ENCODE measurements at places on chromosomes 3 and 15.
A peak's percentile ranks its signal among the peaks of the same experiment; 100 is the strongest.

DNA sequence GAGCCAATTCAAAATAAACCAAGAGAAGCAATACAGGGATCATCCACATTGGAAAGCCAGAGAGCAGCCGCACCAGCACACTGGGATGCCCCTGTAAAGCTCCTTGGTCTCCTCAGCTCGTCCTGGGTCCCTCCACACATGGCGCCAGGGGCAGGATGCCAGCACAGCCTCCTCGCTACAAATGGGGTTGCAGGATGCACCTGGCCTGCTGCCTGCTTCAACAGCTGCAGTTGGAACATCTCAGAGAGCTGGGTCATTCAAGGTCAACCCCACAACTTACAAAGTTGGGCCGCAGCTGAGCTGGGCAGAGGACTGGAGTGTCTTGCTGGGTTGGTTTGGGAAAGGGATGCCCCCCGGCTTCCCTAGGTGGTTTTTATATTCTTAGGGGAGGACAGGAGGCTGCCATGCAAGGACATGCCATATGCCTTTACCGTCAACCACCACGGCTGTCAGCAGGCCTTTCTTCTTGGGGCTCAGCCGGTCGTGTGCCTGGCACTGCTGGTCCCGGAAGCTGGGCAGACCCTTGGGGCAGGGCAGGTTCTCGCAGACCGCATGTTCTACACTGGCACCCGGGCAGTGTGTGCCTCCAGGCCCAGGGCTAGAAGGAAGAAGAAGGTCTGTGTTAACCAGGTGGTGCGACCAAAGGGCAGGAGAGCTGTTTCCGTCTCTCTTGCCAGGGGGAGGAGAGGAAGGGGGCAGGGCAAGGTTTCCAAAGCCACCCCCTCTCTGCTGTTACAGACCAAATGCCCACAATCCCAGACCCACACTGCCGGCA is 225.2 kb downstream of the ADAMTS17 start:
- no peak for DNase-seq

DNA sequence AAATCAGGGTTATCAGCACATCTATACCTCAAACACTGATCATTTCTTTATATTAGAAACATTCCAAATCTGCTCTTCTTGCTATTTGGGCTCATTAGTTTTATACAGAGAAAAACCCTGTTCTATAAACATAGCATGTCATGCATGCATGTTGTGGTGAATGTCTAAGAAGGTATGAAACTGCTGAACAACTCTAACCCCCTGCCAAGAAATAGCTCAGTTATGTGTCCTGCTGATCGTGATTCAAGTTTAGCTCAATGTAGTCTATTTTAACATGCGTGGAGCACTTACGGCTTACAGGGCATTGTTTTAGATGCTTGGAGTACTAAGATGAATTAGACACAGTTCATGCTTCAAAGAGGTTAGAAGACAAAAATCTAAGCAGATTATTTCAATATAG is 35.8 kb downstream of the MYH15 start:
- DNase-seq = no peak

- peak; percentile 30 for DNase-seq
These were observed 852 bp downstream of the STAB1 start for GRCh38 chr3:52495777-52496602.

DNA sequence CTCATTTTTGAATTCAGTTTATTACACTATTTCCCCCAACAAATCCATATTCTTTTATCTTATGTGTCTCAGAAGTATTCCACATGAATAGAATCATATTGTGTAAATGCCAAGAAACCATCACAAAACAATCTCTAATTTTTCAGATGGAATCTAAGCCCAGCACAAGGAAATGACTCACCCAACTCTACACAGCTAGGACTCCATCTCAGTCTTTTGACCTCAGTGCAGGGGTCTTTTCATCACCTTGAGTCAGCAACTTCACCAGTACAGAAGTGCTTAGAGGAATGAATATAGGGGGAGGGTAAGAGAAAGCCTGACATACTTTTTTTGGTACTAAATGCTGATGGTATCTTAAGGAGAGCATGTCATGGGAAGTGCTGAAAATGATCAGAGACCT is 169.3 kb upstream of the LRRN1 start:
- no peak for DNase-seq

- DNase-seq = no peak
These were observed 7.8 kb upstream of the RHCG start for GRCh38 chr15:89504166-89504565.

DNA sequence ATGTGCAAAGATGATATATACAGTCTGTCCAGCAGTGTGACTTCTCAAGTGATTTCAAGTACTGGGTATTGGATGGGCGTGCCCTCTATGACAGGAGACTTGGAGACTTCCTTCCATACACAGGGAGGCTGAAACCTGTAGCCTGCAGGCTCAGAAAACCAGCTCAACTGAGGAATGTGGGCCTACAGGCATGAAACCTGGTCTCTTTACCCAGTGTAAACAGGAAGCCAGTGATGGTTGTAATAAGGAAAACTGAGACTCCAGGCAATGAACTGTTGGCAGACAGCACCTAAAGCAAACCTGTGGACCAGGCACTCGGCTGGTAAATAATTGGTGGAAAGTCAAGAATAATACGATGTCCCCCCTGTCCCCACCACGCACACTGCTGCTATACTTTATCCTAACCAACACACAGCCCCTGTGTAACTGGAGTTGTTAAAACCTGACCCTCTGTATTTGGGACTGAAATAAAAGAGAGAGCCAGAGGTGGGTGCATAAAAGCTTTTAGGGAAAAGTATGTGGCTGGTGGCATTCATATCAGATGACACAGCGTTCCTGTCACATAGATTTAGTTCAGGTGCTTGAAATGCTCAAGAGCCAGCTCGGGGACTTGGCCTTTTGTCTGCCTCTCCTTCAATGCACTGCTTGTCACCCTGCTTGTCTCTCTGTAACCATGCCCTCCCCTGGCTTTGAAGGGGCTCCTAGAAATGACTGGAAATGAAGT is 144.7 kb downstream of the TPRG1 start:
- peak; percentile 3 for DNase-seq

DNA sequence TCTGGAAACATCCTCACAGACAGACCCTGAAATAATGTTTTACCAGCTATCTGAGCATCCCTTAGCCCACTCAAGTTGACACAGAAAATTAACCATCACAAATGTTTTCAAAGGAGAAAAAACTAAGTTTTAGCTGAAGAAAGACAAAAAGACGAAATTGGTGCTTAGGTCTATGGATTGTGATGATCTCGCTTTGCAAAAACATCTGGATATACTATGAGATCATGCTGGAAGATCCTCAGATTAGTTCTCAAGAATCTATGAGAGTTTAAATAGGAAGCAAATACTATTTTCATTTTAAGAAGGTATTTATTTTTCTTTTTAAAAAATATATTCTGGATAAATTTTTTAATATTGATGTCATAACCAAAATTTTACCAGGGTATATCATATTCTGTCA is 42.6 kb upstream of the MBNL1 start:
- no peak for DNase-seq

GRCh38 chr15:62957130-62957529 is 85.4 kb upstream of the TPM1 start:
- DNase-seq = no peak

GRCh38 chr15:97023488-97023844 is 693.0 kb downstream of the NR2F2 start:
- no peak for DNase-seq

DNA sequence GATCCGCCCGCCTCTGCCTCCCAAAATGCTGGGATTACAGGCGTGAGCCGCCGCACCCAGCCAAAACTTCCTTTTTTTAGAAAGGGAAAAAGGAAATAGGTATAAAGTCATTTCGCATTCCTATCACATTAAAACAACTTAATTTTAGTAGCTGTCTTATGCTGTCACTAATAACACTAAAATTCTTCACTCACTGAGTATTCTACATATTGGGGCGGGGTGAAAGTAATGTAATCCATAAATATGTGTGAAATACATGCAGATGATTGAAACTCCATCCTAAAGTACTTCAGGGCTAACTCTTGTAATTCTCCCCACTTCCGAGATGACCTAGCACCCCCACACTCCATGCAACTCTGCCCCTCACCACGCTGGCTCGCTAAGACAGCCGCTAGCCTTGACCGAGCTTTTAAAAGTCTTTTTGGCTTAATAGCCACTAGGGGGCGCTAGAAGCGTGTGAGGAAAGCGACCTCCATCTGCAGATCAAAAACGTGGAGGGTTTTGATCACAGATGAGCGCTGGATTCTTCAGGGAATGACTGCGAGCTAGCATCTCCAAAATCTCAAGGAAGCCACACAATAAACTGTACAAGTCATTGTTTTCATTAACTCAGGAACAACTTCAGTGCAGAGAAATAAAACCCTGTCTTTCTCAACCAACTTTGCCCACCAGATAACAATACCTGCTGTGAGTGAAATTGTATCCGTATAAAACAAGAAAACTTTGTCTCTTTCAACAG is 129.3 kb upstream of the IGF1R start:
- DNase-seq = peak; percentile 67

DNA sequence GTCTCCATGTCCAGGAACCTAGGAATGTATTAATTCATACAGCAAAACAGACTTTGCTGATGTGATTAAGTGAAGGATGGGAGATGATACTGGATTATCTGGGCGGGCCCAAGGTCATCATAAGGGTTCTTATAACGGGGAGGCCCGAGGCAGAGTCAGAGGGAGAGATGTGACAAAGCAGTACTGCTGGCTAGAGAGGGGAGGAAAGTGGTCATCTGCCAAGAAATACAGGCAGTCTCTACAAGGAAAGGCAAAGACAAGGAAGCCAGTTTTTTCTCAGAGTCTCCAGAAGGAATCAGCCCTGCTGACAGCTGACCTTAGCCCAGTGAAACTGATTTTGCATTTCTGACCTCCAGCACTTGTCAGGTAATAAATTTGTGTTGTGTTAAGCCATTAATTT is 66.2 kb upstream of the CORO2B start:
- DNase-seq = no peak

DNA sequence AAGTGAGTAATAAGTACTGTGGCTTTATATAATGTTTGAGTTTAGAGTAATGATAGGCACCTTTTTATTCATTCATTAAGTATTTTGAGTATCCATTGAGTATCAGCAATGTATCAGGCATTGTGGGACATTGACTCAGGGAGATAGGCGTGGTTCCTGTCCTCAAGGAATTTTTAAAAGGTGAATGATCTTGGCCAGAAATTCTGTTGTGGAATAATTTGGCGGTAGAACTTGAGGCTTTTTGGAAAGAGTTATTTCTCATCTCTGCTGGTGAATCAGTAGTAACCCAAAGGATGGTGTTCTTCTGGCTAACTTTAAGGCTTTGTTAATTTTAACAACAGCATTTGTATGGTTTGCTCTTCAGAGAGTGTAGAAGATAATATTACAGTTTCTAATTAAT is 2.0 kb downstream of the RAB7A start:
- DNase-seq = no peak

- DNase-seq = no peak
These were observed 259.2 kb downstream of the MEIS2 start for GRCh38 chr15:36841193-36841592.

GRCh38 chr3:26343647-26344046 is 278.9 kb upstream of the LRRC3B start:
- no peak for DNase-seq

GRCh38 chr3:101925564-101925963 is 76.2 kb downstream of the NFKBIZ start:
- DNase-seq = no peak

DNA sequence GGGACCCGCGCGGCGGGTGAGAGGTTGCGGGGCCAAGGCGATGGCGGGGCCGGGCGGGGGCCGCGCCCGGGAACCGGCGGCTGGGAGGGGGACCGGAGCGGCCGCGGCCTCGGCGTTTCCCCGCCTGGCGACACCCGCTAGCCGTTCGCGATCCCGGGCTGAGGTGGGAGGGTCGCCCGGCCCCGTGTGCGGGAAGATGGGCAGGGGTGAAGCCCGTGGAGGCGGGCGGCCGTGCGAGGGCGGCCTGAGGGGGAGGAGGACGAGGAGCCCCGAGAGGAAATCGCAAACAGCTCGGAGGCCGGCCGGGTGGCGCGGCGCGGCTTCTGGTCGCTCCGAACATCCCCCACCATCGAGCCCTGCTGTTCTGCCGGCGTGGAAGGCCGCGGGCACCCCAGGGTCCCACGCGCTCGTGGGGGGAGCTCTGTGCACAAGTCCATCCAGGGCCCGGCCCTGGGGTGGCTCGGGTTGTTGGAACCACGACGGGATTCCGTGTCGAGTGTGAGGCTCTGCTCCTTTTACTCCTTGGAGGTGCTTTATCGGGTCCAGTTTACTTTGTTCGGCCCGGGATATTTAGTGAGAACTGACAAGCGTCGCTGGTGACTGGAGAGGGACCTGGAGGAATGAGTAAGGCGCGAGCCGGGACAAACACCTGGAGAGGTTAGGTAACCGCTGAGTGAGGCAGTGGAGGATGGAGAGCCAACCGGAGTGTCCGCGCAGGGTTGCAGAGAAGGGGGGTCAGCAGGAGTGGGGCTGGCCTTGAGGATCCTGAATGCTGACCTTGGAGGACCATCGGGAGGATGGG is 728 bp downstream of the CRTC3 start:
- no peak for DNase-seq

DNA sequence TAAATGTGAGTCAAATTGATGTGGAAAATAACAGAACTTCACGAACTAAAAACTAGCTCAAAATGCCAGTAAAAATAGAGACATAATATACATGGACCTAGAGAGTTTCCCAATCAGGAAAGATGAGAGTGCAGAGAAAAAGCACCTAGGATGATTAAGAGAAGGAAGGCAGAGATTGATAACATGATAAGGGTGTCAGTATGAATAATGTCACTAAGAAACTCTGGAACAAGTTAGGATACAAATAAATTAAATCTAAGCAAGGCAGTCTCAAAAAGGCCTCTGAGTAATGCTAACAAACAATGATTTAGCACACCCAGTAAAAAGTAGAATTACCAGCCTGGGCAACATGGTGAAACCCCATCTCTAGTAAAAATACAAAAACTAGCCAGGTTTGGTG is 304.7 kb upstream of the DPPA4 start:
- no peak for DNase-seq
